ENCODE measurements at places on chromosomes 12 and 14.

- DNase-seq: no peak
Measured at GRCh38 chr14:37098132-37098531, 74.3 kb downstream of the SLC25A21 start.

GRCh38 chr14:31994391-31995033 lies 82.6 kb upstream of the ARHGAP5 start:
- no peak for DNase-seq

GRCh38 chr14:105141486-105142281 lies 26.9 kb downstream of the JAG2 start:
- DNase-seq: no peak

DNA sequence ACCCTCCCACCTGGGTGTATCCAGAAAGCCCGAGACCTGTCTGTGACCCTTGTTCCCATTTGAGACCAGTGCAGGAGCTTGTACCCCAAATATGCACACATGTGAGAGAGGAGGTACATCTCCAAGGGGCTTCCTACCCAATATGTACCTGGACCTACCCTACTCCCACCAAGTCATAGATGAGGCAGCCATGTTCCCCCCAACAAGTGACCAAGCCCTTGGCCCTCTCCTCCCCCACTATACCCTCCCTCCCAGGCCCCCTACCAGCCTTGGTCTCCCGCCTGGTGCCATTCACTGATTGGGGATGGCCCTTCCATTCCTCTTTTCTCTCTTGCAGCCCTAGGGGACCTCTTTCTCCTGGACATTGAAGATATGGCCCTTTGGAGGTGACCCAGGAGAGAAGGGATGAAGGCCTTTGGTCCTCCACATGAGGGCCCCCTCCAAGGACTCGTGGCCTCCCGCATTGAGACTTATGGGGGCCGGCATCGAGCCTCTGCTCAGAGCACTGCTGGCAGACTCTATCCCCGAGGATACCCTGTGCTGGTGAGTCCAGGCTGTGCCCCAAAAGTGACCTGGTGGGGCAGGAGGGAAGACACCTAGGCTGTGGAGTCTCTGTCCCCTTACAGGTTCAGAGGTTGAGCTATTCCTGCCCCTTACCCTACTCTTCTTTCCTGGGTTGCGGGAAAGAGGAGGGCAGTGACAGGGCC lies 1.5 kb downstream of the PLEKHG6 start:
- no peak for DNase-seq

GRCh38 chr14:53011053-53011462 lies 60.2 kb upstream of the FERMT2 start:
- no peak for DNase-seq

Measured in effector CD8-positive, alpha-beta T cell (primary cell).